ENCODE measurements at places on chromosomes 4 and X.

- no peak for DNase-seq
Measured at GRCh38 chr4:169582203-169582602, 30.2 kb downstream of the NEK1 start.

DNA sequence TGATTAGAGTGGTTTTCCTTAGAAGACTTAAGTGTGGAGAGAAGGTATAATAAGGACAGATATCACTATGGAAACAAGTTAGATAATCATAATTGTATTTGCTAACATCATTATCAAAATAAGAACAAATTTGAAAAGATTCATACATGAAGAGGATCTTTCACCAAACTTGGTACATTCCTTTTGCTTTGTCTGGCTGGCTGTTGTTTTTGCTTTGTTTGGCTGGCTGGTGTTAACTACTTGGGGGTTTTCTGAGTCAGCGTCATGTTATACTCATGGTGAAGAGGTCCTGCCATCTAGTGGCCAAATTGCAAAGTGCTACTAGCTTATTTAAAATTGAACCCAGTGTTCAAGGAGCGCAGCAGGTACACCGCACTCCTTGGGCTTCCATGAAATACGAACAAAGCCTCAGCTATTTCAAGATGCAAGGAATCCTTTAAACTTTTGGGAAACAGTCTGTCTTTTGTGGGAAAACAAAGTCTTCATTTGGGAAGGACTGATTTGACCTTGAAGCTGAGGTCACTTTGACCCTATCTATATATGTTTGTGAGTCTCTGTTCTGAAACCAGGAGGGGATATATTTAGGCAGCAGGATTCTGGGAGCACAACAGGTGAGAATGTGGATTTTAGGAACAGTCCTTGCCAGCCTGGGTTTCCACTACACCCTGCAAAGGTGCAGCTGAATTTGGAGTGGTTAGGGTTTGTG lies 129.7 kb downstream of the PLS3 start:
- peak; percentile 7 for DNase-seq

GRCh38 chr4:24605216-24605615 lies 20.9 kb upstream of the DHX15 start:
- no peak for DNase-seq

GRCh38 chr4:20074450-20074849 lies 177.3 kb upstream of the SLIT2 start:
- no peak for DNase-seq

DNA sequence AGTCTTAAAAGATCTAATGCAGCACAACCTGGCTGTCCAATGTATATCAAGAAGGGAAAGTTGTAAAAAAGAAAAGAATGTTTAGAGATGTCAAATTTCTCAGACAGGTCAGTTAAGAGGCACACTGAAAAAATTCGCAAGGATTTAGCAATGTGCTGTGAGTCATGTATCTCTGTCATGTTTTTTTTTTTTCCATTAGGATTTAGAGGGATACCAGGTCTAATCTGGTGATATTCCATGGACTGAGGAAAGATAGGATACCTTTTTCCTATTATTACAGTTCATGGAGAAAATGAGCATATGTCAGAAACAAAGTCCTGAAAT lies 815.4 kb upstream of the PCDH10 start:
- no peak for DNase-seq

GRCh38 chr4:6472387-6473263 lies at the start of gene PPP2R2C:
TSS of gene PPP2R2C (minus strand) at chr4:6472614. CDS start at chr4:6472229, 385 bp downstream.
- DNase-seq, result no peak

GRCh38 chr4:33080275-33080674 lies 2360.1 kb downstream of the PCDH7 start:
- no peak for DNase-seq

DNA sequence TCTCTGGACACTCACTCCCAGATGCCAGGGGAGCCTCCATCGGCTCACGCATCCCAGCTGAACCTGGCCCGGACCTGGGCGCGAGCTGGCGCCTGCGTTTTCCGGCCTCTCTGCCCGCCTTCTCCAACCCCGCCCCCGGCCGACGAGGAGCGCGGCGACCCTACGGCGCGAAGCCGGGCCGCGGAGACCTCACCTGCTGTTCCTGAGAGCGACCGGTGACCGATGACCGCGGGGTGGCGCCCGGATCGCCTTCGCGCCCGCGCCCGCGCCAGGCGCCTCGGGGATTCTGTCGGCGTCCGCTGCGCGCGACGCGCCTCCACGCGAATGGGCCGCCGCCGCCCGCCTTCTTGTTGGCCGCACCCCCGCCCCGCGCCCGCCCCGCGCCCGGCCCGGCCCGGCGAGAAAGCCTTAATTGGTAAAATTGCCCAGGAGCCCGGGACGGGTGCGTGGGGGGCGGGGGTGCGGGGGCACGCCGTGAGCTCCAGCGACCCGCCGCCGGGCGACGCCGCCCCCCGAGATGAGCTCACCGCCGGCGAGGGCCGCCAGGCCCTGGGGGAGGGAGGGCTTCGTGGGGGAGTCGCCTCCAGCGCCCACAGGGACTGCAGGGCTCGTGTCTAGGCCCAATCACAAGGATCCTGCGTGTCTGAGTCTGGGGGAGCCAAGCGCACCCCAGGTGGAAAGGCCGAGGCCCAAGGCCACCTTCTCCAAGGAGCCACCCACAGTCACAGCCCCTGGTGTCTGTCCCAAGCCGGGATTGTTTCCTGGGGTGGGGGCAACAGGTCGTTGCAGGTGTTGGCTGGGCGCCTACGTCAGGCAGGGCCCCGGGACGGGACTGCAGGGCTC lies at the start of gene FLNA:
FLNA (minus strand) TSS at position 322 of the 843 bp plus-strand sequence. CDS start 3,389 bp downstream, outside the sequence.
- DNase-seq, result peak; percentile 42

GRCh38 chr4:146165840-146166239 lies 9.7 kb upstream of the LSM6 start:
- peak; percentile 4 for DNase-seq

DNA sequence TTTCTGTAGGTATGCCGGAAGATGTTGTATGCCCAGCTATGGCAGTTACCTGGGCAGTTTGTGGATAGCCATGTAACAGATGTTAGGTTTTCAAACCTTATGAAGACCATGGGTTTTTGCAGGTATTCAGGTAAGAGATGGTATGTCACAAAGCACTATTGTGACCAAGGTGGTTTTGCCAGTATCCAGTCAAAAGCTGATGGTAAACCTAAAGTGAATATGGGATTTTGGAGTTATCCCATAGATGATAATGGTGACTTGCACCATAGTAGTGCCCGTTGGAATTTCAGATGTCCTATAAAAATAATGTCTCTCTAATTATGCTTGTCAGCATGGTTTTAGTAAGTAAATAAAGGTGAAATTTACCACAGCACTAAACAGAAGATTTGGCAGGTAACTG lies at the start of gene ATXN3L:
ATXN3L (minus strand) TSS at position 101 of the 400 bp plus-strand sequence. CDS start 119 bp downstream, outside the sequence.
- DNase-seq, result no peak

DNA sequence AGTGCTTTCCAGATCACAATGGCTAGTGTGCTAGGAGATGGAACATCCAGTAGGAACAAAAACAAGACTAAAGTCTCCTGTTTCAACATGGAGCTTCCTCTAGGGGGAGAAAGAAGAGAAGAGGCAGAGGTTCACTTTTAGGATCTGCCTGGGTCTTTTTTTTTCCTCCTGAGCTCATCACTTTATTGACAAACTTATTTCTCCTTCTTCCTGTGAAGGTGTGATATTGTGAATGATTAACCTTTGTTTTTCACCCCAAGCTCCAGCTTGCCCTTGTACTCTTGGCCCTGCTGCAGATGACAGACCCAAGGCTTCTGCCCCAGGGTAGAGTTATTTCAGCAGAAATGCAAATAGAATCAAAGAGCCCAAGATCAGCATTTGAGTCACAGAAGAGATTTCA lies 13.5 kb downstream of the PAGE4 start:
- no peak for DNase-seq

- DNase-seq, result no peak
Measured at GRCh38 chrX:40146262-40147125, 48.7 kb upstream of the BCOR start.

GRCh38 chrX:39766085-39766726 lies 331.6 kb downstream of the BCOR start:
- DNase-seq, result no peak

GRCh38 chr4:39942507-39942906 lies 35.2 kb downstream of the PDS5A start:
- no peak for DNase-seq

DNA sequence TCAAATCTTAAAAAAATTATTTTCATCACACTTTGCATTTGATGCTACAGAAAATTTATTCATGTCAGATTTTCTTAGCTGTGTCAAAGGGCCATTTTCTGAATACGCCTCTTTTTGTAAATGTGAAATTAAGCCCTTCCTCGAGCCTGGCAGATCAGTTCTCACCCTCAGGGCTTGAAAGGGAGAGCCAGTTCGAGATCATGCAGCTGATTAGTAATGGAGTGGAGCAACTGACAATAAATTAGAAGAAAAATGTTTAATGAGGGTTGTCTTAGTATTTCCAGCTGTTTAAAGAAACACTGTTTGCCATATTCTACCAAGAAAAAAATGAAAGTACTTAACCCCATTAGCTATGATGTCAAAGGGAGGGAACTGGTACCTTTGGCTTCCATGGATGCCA lies 28.7 kb downstream of the CC2D2A start:
- DNase-seq, result no peak

DNA sequence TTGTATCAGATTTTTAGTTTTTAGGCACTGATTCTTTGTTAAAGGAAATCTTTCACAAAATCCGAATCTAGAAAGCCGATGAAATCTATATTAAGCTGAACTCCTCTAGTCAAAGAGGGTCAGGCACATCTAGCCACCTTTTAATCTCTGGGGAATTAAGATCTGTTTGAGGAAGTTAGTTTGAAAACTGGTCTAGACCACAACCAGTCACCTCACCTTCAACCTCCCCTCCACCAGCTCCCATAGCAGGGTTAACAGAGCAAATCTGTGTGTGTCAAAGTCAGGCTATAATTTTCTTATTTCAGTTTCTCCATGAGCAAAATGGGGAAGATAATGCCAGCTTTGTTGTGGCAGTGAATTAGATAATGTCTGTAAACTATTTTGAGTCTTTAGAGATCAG lies 110.0 kb upstream of the IGFBP7 start:
- DNase-seq, result no peak

DNA sequence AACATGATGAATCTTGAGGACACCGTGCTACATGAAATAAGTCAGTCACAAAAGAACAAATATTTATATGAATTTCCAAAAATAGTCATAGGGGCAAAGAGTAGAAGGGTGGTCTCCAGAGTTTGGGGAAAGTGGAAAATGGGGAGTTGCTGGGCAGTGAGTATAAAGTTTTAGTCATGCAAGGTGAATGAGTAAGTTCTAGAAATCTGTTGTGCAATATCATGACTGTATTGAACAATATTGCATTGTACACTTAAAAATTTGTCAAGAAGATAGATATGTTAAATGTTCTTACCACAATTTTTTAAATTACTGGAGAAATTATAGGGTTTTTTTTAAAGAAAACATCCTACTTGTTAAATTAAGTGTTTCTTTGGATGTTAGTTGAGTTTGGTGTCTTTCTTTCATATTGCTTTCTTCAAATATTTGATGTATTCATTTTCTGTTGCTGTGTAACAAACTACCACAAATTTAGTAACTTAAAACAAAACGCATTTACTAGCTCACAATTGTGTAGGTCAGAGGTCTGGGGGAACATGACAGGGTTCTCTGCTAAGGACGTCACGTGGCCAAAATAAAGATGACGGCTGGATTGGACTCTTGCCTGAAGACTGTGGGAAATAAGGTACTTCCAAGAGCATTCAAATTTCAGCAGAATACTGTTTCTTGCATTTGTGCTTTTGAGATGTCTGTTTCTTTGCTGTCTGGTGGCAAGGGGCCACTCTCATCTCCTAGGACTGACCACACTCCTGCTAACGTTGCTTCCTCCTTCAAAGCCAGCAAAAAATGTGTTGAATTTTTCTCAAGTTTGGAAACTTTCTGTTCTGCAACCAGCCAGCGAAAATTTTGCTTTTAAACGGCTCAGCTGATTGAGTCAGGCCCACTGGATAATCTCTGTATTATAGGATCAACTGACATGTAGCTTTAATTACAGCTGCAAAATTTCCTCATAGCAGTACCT lies 76.7 kb downstream of the CPEB2 start:
- DNase-seq, result no peak

DNA sequence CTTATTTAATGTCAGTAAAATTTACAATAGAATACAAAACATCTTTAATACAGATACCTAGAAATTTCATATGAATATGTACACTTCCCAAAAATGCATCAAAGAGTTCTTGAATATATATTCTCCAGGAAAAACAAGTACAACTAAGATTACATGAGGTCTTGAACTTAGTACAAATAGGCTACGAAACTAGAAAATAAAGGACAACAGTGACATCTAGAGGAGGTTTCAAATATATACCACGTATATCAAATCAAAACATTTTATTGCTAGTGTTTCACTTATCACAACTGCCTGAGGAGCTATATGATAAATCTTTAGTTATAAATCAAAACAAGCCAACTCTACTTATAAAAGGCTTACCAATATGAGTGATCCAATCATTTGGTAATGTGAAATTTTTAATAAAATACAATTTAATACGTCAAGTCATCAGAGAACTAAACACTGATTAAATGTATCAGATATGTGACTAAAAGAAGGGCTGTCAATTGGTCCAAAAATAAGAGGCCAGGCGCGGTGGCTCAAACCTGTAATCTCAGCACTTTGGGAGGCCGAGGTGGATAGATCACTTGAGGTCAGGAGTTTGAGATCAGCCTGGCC lies 36.6 kb downstream of the ANAPC10 start:
- peak; percentile 37 for DNase-seq

DNA sequence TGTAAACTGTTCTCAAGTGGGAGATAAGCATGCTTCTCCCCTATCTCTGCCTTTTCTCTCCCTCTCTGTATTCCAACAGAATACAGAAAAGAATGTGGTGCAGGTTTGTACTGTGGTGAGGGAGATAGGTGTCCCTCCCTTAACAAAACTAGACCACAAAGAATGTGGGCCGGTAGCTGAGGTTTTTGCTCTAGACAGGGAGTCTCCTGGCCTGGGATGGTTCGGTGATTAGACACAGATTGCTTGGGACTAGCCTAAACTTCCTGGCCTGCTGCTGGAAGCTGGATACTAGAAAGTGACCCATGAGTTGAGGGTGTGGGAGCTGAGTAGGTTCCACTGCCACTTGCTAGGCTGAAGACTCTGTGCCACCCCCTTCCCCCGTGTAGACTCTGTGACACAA lies 143.0 kb downstream of the CXXC4 start:
- no peak for DNase-seq

GRCh38 chrX:68758671-68759070 lies 70.2 kb upstream of the EFNB1 start:
- DNase-seq, result no peak

GRCh38 chrX:2676794-2677675 lies 14.1 kb upstream of the CD99 start:
- DNase-seq, result peak; percentile 18

DNA sequence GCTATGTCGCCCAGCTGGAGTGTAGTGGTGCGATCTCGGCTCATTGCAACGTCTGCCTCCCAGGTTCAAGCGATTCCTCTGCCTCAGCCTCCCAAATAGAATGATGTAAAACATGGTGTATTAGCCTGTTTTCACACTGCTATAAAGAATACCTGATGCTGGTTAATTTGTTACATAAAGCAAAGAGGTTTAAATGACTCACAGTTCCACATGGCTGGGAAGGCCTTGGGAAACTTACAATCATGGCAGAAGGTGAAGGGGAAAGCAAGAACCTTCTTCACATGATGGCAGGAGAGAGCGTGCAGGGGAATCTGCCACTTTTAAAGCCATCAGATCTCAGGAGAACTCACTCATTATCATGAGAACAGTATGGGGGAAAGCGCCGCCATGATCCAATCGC lies 1191.8 kb downstream of the ARAP2 start:
- peak; percentile 35 for DNase-seq
